ENCODE measurements at places on chromosomes 3 and 15.

DNA sequence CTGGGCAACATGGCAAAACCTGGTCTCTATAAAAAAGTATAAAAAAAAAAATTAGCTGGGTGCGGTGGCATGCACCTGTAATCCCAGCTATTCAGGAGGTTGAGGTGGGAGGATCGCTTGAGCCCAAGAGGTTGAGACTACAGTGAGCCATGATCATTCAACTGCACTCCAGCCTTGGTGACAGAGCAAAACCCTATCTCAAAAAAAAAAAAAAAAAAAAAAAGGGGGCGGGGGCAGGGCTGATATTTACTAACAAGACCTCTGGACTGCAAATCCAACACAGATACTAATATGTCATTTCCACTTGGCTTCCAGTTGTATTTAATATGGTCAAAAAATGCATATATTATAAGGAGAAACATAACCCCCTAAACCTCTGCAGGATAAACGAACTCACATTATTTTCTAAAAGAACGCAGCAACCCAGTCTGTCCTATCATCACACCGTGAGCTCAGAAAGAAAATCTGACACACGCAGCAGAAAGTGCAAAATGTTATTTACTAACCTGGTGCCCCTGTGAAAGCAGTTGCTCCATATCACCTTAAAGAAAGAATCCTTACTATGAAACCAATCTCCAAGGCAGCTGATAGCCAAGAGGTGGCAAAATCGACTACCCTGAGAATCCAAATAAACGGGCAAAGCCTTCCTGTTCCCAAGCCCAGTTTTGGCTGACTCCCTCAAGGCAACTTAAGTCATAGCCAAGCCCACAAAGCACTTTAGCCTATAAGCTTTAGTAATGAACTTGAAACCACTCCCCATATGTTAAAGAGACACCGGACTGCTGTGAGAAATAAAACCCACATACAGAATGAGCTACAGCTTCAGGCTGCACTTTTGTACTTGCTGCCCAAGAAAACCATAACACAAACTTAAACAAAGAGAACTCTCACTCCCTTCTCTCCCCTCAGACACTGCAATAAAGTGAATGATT lies 39.3 kb downstream of the PLD1 start:
- peak; percentile 77 for DNase-seq

DNA sequence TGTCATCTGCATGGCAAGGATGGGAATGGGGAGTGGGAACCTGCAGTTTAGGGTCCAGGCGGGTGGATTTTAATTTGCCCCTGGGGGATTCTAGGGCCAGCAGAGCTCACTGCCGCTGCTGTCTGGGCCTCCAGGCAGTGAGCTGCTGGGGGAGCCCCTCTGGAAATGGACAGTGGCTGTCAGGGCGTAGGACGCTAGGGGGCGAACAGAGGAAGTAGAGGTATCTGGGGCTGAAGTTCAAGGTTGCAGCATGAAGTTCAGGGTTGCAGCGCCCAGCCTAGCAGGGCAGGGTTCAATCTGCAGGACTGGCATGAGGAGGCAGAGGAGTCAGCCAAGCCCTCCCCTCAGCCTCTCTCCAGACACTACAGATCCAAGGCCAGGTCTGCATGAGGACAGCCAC lies 49.5 kb downstream of the APBA2 start:
- no peak for DNase-seq

DNA sequence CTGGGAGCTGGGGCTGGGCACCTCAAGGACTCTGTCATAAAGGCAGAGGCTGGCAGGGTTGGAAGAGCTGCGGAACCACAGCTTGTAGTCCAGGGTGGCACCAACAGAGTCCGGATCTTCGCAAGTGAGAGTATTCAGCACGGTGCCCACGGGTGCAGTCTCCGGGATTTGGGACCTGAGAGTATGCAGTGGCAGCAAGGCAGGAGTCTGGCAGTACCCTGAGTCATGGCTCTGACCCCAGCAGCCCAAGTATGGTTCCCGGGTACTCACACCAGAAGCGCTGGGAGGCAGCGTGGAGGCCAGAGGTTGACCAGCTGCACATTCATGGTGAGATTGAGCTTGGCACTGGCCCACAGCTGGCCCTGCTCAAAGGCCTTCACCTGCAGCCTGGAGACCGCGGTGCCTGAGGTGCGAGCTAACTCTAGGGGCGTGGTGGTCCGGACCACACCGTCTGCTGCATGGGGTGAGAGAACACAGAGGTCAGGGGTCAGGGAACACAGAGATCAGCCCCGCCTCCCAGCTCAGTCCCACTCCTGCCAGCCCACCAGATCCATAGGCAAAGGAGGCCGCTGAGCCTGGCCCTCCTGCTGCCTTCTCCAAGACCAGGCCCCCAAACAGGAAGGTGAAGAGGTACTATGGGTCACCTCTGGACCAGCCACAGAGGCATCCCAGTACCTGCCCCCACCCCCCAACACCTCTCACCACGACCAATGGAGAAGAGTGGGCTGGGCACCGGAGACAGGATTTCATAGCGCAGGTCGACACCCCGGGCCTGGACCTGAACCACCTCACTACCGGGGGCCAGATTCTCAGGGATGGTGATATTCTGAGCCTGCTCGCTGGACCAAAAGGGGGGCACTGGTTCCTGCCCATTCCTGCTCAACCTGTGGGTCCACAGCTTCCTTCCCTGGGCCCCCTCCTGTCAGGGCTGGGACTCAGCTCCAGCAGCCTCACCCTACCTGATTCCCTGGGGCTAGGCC lies 4.5 kb downstream of the CDHR4 start:
- no peak for DNase-seq

DNA sequence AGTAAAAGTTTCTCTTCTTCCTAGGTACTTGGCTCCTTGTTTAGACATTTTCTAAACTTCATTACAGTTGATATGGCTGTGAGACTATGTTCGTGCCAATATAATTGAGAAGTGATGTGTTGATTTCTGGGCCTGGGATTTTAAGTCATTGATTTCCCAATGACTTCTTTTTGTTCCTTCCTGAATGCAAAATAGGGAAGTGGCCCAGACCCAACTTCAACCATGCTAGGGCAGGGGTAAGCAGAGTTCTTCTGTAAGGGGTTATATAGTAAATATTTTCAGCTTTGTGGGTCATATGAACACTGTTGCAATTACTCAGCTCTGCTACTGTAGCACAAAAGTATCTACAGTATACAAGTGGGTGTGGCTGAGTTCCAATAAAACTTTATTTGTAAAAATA lies 320.1 kb upstream of the WNT5A start:
- DNase-seq, result no peak

DNA sequence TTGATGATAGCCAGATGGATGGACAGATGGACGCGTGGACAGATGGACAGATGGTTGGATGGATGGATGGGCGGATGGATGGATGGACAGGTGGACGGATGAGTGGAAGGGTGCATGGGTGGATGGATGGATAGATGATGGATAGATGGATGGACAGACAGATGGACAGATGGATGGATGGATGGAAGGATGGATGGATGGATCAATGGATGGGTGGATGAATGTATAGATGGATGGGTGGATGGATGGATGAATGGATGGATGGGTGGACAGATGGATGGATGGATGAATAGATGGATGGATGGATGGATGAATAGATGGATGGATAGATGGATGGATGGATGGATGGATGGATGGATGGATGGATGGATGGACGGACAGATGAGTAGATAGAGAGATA lies 40.9 kb downstream of the GABRB3 start:
- no peak for DNase-seq

DNA sequence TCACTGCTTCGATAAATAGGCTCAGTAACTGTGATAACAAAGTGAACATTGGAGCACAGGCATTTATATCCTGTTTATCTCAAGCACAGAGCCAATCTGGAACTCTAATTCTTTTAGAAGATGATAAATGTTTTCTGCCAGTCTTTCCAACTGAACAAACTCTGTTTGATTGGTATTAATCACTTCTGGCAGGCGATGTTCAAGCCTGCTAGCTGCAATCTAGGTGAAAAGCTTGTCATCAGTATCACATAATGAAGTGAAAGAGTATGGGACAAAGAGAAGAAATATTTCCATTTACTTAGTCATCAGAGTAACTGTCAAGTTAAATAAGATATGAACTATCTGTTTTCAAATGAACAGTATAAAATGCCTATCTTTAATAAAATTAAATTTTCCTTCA lies 577.3 kb downstream of the VGLL3 start:
- no peak for DNase-seq

DNA sequence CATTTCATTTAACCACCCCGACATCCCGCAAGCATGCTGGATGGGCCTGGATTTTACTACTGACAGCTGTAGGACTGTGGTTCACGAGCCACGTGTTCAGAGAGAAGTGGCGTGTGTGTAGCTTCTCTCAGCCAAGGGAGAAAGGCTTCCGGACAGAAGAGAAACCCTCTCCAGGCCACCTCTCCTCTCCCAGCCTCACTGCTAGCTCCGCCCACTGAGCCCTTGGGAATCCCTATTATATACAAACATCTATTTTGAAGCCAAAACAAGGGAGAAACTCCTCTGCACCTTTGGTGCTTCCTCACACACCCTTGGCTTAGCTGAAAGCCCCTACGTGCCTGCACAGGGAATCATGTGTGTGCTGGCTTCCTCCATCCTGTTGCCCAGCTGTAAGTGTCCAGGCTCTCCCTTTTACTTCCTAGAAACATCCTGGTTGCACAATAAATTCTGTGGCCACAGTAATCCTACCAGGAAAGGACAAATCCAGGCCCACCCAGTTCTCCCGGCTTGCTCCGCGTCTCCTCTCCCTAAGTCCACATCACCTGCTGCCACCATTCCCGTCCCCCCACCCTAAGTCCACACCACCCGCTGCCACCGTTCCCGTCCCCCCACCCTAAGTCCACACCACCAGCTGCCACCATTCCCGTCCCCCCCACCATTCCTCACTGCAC lies 30.5 kb downstream of the PCSK6 start:
- no peak for DNase-seq

DNA sequence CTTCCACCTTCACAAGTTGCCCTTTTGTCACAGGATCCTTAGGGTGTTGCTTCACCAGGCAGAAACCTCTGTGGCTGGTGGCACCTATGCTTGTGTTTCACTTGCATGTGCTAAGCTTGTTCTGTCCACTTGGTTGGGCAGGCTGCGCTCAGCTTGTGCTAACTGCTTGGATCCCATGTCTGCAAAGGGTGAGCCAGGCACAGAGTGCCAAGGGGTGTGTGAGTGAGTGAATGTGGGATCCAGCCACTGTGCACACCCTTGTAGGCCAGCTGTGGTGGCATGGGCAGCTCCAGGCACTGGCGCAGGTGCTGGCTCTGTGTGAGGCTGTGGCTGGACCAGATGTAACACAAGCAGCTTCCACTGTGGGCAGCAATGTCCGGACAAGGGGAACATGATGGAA lies 728.7 kb upstream of the ROBO1 start:
- no peak for DNase-seq

GRCh38 chr15:35669432-35670045 lies 123.6 kb upstream of the DPH6 start:
- no peak for DNase-seq

- DNase-seq, result no peak
Observed at GRCh38 chr3:129558772-129559564, 16.0 kb downstream of the H1-8 start.

GRCh38 chr3:182568876-182569275 lies 224.4 kb upstream of the ATP11B start:
- DNase-seq, result no peak

- DNase-seq, result no peak
Observed at GRCh38 chr15:60083318-60083717, 79.2 kb downstream of the FOXB1 start.

DNA sequence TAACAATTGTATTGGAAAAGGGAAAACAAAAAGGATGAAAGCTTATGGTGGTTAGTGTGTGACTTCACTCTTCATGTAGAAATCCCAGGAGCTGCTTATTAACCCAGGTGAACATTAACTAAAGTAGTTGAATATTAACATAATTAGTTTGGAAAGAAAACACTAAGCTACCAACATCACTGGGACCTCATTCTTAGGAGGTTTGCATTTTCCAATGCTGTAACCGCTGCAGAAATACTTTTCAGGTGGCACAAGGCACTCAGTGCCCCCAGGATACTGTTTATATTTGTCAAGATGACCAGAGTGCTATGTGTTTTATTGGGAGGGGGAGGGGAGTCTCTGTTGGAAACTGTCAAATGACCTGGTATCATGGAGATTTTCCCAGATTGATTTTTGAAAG lies 25.9 kb upstream of the VILL start:
- DNase-seq, result peak; percentile 43

- no peak for DNase-seq
Observed at GRCh38 chr3:15287565-15288330, 44.6 kb downstream of the SH3BP5 start.

- no peak for DNase-seq
Observed at GRCh38 chr3:114847564-114847963, 299.5 kb downstream of the ZBTB20 start.

GRCh38 chr3:196967412-196968232 lies 1.0 kb downstream of the PIGZ start:
- DNase-seq, result no peak

DNA sequence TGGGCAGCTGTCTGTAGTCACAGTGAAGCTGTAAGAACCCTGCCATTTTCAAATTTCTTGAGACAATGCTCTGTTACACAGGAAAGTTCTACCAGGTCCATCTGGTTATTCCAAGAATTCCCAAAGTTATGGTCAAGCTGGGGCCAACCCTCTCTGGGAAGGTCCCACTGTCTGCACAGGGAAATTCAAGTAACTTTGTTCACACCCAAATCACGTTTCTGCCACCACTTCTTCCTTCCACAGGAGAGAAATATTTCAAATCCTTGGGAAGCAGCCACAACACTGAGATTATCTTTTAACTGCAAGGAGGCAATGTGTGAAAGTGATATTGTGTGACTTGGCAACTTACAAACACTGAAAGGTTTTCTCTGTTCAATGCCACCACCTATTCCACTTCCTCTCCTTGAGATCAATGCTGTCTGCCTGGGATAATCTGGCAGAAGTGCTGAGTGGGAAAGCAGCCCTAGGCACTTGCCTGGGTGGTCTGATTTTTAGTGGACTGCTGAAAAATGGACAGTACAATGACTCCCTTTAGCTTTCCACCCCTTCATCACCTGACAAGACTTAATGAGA lies 5.6 kb downstream of the SCAMP2 start:
- DNase-seq, result no peak

- DNase-seq, result no peak
Observed at GRCh38 chr3:159947220-159947619, 41.4 kb upstream of the IL12A start.

DNA sequence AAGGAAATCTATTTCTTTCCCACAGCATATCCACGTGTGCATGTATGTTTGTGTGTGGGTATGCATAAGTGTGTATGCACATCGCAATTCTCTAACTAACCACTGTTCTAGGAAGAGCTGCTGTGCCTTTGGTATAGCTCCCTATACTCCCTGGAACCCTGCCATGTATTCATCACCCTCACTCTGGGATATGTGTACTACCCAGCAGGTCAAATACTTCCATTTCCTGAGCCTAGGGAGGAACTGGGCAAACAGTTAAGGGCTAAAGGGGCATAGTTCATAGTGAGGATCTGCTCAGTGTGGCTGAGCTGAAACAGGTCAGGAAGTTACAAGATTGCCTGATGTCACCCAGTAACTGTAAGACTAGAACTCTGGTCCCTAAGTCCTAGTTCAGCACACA lies 260.4 kb downstream of the RPLP1 start:
- DNase-seq, result peak; percentile 60

GRCh38 chr3:51712511-51712931 lies 5.7 kb downstream of the GRM2 start:
- no peak for DNase-seq

- DNase-seq, result peak; percentile 10
Observed at GRCh38 chr15:29968099-29968894, 114.5 kb upstream of the GOLGA8J start.
